CD4-positive, alpha-beta T cell (primary cell): ENCODE measurements at places on chromosomes 1 and 21.

DNA sequence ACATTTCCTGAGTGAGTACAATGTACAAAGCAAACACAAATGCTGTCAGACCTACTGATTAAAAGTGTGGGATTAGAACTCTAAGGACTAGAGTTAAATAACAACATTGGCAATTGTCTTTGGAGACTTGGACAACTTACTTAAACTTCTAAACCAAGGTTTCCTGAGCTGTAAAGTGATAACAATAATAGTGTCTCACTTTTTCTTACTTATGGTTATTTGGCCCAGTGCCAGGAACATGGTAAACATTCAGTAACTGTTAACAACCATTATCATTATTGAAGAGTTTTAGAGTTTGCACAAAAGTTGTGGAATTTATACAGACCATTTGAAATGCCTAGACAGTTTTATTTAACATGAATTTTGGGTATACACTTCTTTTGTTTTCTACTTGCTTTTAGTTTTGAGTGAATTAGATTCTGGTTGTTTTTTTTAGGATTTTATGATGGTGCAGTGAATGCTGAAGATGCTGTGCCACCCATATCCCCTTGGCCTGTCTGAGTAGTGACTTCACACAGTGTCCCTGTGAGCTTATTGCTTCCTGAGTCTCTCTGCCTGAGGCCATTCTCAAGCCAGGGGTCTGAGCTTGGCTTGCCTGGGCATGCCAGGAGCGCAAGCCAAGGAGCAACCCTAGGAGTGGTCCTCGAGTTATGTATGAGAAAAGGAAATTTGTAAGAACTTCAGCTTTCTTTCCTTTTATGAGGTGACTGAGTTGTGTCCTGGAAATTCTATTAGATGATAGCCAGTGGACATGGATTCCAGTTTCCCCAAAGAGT lies 932.8 kb downstream of the TTLL7 start:
- H3K4me1 ChIP-seq, result no peaks in the 10 kb centered on the region
- H3K36me3 ChIP-seq, result no peaks in the 10 kb centered on the region
- no peak for DNase-seq
- H3K27me3 ChIP-seq, result no peaks in the 10 kb centered on the region
- no peak overlapping the region for H3K27ac ChIP-seq

GRCh38 chr1:54328066-54328636 lies 78.0 kb downstream of the SSBP3 start:
- H3K36me3 ChIP-seq, result peaks cover 2% of the 10 kb centered on the region
- H3K4me1 ChIP-seq, result peaks cover 47% of the 10 kb centered on the region
- no peak for DNase-seq
- no peak overlapping the region for H3K4me3 ChIP-seq
- H3K27me3 ChIP-seq, result no peaks in the 10 kb centered on the region

- no peak overlapping the region for H3K27ac ChIP-seq
- H3K27me3 ChIP-seq, result no peaks in the 10 kb centered on the region
These were observed 560.7 kb downstream of the LRRIQ3 start for GRCh38 chr1:73637264-73637663.

GRCh38 chr1:47658161-47658920 lies 220.5 kb downstream of the FOXD2 start:
- H3K4me3 ChIP-seq, result no peak overlapping the region
- no peak for DNase-seq
- H3K27ac ChIP-seq, result no peak overlapping the region
- H3K36me3 ChIP-seq, result no peaks in the 10 kb centered on the region

- H3K36me3 ChIP-seq, result no peaks in the 10 kb centered on the region
- DNase-seq, result no peak
- H3K27me3 ChIP-seq, result no peaks in the 10 kb centered on the region
- no peaks in the 10 kb centered on the region for H3K4me1 ChIP-seq
- H3K27ac ChIP-seq, result no peak overlapping the region
These were observed 104.5 kb downstream of the AK5 start for GRCh38 chr1:77386276-77386675.

GRCh38 chr21:39115576-39116235 lies 67.5 kb downstream of the PSMG1 start:
- no peaks in the 10 kb centered on the region for H3K4me1 ChIP-seq
- no peak for DNase-seq

GRCh38 chr21:34674468-34674867 lies 5.7 kb downstream of the CLIC6 start:
- no peak for DNase-seq
- H3K36me3 ChIP-seq, result no peaks in the 10 kb centered on the region
- no peak overlapping the region for H3K27ac ChIP-seq
- peaks cover 9% of the 10 kb centered on the region for H3K4me1 ChIP-seq
- no peak overlapping the region for H3K4me3 ChIP-seq
